ENCODE measurements at places on chromosomes 3 and 15.
A peak's percentile ranks its signal among the peaks of the same experiment; 100 is the strongest.

- peaks cover 22% of the 10 kb centered on the region for H3K27me3 ChIP-seq
- peaks cover 14% of the 10 kb centered on the region for H3K4me1 ChIP-seq
- H3K4me3 ChIP-seq = no peak overlapping the region
- no peak for DNase-seq
- no peaks in the 10 kb centered on the region for H3K36me3 ChIP-seq
- H3K27ac ChIP-seq = peak overlapping the region; percentile 7
These were observed 115.2 kb downstream of the PEX5L start for GRCh38 chr3:179921500-179921899.

GRCh38 chr15:66950114-66950513 lies 115.3 kb upstream of the SMAD3 start:
- DNase-seq = no peak
- H3K27ac ChIP-seq = no peak overlapping the region
- no peaks in the 10 kb centered on the region for H3K36me3 ChIP-seq
- no peak overlapping the region for H3K4me3 ChIP-seq
- peaks cover 25% of the 10 kb centered on the region for H3K27me3 ChIP-seq

DNA sequence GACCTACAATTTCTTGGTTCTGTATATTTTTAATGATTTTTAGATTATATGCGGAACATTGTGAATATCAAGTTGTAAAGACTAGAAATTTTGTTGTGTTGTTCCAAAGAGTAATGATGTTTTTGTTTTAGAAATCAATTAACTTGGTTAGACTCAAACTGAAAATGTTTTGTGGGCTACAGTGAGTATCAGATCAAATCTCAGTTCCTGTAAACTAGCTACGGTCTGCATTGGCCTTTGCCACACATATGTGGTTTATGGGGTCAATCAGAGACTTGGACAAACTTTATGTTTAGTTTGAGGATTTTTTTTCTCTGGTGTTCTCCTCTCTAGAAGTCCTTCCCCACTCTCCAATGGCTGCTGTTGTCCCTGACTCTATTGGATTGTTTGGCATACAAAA lies 308.0 kb upstream of the THRB start:
- H3K36me3 ChIP-seq = no peaks in the 10 kb centered on the region
- no peaks in the 10 kb centered on the region for H3K4me1 ChIP-seq
- DNase-seq = no peak
- H3K27me3 ChIP-seq = no peaks in the 10 kb centered on the region
- H3K27ac ChIP-seq = no peak overlapping the region

GRCh38 chr3:123521179-123521969 lies 63.5 kb downstream of the HACD2 start:
- DNase-seq = no peak
- H3K4me1 ChIP-seq = peaks cover 36% of the 10 kb centered on the region
- H3K36me3 ChIP-seq = peaks cover 9% of the 10 kb centered on the region
- H3K4me3 ChIP-seq = no peak overlapping the region

GRCh38 chr15:91055548-91056331 lies 33.3 kb upstream of the VPS33B start:
- no peaks in the 10 kb centered on the region for H3K36me3 ChIP-seq
- H3K27ac ChIP-seq = no peak overlapping the region
- no peak overlapping the region for H3K4me3 ChIP-seq
- peak; percentile 48 for DNase-seq

GRCh38 chr15:79572691-79573404 lies 140.7 kb downstream of the MINAR1 start:
- no peak overlapping the region for H3K27ac ChIP-seq
- H3K4me3 ChIP-seq = no peak overlapping the region
- no peak for DNase-seq
- H3K4me1 ChIP-seq = no peaks in the 10 kb centered on the region
- no peaks in the 10 kb centered on the region for H3K36me3 ChIP-seq

GRCh38 chr3:102511639-102512038 lies 76.8 kb downstream of the ZPLD1 start:
- H3K4me3 ChIP-seq = no peak overlapping the region
- no peaks in the 10 kb centered on the region for H3K4me1 ChIP-seq
- H3K36me3 ChIP-seq = no peaks in the 10 kb centered on the region
- no peak for DNase-seq
- no peak overlapping the region for H3K27ac ChIP-seq

DNA sequence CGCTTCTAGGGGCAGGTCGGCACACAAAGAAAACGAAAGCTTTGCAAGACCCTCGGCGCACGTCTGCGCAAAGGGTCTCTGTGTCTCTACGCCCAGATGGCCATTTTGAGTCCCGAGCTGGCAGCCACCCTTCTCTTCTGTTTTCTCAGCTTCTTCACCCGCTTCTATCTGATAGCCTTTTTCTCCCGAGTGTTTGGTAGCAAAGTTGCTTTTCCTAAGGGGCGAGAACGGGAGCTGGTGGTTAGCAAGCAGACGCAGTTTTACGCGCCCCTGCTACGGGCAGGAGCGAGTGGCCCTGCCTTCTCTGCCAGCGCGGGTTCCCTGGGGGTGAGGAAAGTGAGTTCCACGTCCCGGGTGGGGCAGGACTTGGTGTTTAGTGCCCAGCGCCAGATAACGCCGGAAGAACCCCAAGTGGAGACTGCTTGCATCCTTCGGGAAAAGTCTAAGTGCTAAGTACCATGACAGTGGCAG lies 2.9 kb upstream of the MKRN2 start:
- H3K4me1 ChIP-seq = peaks cover 30% of the 10 kb centered on the region
- peak overlapping the region; percentile 82 for H3K4me3 ChIP-seq

DNA sequence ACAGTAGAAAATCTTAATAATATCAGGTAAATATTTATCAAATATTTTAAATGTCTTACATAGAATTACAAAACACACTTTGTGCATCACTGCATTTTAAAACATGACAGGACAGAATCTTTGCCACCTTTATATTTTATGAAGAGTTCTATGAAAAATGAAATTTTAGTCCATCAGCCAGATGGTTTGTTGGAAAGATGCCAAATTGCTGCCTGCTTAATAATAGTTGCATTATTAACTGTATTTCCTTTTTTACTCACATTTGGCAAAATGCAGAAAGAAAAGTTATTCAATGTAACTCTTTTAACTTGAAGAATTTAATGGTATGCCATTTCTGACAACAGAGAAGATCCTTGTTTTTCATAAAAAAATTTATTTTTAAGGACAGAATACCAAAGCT lies 1271.6 kb downstream of the NSUN3 start:
- H3K27me3 ChIP-seq = no peaks in the 10 kb centered on the region
- H3K36me3 ChIP-seq = no peaks in the 10 kb centered on the region
- H3K4me3 ChIP-seq = no peak overlapping the region
- no peak overlapping the region for H3K27ac ChIP-seq
- H3K4me1 ChIP-seq = no peaks in the 10 kb centered on the region

DNA sequence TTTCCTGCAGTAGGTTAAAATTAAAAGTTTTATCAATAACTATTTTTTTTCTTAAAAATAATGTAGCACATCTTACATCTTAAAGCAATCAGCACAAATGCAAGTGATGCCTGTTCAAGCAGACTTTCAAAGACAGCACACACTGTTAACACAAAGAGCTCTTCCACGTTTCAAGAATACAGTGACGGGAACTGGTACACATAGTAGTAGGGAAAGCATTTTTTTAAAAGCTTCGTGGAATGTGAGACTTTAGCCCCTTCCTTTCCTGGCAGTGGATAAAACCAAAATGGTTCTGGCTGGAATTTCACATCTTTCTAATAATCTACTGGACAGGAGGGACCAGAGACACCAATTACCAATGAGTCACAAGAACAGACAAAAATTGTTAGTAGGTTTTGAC lies 33.5 kb upstream of the SLC2A2 start:
- no peaks in the 10 kb centered on the region for H3K27me3 ChIP-seq
- no peak for DNase-seq
- peaks cover 12% of the 10 kb centered on the region for H3K36me3 ChIP-seq

GRCh38 chr15:82103468-82103867 lies 57.6 kb upstream of the MEX3B start:
- no peaks in the 10 kb centered on the region for H3K4me1 ChIP-seq
- H3K36me3 ChIP-seq = no peaks in the 10 kb centered on the region
- no peak for DNase-seq

- H3K36me3 ChIP-seq = no peaks in the 10 kb centered on the region
- no peak overlapping the region for H3K4me3 ChIP-seq
- no peaks in the 10 kb centered on the region for H3K4me1 ChIP-seq
These were observed 209.1 kb downstream of the UNC13C start for GRCh38 chr15:54187325-54187724.

DNA sequence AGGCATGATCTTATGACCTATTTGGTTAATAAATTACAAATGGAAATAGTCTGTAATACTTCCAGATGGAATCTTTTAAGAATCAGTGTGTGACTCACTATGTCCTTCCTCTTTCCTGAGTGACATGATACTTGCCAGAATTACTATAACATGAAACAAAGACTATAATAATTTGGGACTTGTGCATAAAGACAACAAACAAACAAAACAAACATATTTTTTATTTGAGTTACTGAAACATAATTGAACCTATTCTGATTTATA lies 1268.1 kb downstream of the OTOL1 start:
- no peak overlapping the region for H3K4me3 ChIP-seq
- H3K4me1 ChIP-seq = no peaks in the 10 kb centered on the region
- H3K27me3 ChIP-seq = no peaks in the 10 kb centered on the region
- no peaks in the 10 kb centered on the region for H3K36me3 ChIP-seq
- no peak overlapping the region for H3K27ac ChIP-seq
- no peak for DNase-seq

GRCh38 chr3:26591926-26592325 lies 30.6 kb upstream of the LRRC3B start:
- no peaks in the 10 kb centered on the region for H3K4me1 ChIP-seq
- no peaks in the 10 kb centered on the region for H3K36me3 ChIP-seq
- no peaks in the 10 kb centered on the region for H3K27me3 ChIP-seq
- DNase-seq = no peak
- no peak overlapping the region for H3K27ac ChIP-seq

GRCh38 chr3:31352331-31352730 lies 180.4 kb upstream of the STT3B start:
- peaks cover under 1% of the 10 kb centered on the region for H3K4me1 ChIP-seq
- H3K4me3 ChIP-seq = no peak overlapping the region
- no peak for DNase-seq

- no peaks in the 10 kb centered on the region for H3K4me1 ChIP-seq
- H3K27me3 ChIP-seq = no peaks in the 10 kb centered on the region
- H3K27ac ChIP-seq = no peak overlapping the region
- DNase-seq = no peak
- no peaks in the 10 kb centered on the region for H3K36me3 ChIP-seq
- no peak overlapping the region for H3K4me3 ChIP-seq
These were observed 241.8 kb upstream of the LRTM1 start for GRCh38 chr3:55169608-55170072.

DNA sequence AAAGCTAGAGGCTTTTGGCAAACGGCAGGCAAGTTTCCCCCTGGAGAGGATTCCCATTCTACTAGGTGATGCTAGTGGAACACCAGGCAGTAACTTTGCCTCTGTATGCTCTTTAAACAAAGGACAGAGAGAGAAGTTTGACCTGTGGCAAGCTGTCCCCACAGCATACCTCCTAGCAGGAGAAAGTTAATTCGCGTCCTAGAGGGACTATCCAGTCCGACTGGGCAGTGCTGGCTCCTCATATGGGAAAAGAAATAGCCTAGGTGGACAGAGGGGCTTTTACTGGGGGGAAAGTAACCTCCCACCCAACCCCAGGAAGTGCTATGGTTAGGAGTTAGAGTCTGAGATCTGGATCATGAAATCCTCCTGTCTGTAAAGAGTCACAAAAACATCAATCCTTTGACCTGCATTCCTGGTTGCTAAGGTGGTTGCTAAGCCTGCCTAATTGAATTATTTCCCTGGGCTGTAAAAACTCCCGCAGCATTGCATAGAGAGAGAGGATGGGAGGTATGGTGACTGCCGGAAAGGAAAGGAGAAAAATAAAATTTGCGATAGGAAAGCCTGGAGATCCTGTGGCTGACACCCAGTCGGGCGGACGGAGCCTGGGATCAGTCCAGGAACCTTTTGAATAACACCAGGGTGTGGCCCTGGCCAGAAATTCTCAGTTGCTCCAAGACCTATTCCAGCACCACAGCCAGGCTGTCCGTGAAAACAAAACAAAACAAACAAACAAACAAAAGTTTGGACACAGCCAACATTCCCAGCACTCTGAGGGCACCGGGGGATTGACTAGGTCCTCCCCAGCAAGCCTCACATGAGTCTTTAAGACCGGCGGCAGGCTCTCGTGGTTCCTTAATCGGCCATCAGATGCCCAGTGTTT lies 67.7 kb upstream of the ATP11B start:
- peaks cover 5% of the 10 kb centered on the region for H3K27me3 ChIP-seq
- DNase-seq = no peak
- no peak overlapping the region for H3K4me3 ChIP-seq

- no peak overlapping the region for H3K27ac ChIP-seq
- peaks cover 24% of the 10 kb centered on the region for H3K4me1 ChIP-seq
- no peak for DNase-seq
These were observed 41.0 kb downstream of the RNF111 start for GRCh38 chr15:59028387-59028955.

DNA sequence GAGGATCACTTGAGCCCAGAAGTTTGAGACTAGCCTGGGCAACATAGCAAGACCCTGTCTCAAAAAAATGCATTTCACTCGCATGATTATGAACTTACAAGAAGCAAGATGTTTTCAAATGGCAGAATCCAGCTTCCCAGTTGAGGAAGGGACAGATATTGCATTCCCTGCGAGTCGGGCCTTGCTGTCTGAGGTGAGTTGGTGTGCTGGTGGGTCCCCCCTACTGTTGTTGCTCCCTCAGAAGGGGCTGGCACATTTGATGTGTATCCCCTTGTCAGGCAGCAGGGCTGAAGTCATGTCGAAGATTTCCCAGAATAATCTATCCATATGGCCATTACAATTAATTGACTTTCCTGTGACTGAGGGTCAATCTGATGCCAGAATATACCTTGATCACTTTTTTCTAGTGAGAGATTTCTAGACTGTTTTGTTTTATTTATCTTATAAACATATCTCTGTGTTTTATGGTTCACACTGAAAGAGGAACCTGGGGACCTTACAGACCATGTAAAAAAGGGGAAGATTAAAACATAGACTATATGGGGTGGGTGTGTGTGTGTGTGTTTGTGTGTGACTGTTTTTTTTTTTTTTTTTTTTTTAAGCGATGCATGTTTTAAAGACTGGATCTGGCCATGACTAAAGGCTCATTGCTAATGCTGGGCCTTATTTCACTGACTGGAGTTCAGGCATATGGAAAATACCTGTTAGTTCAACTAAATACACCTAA lies 112.1 kb upstream of the MRPS22 start:
- H3K4me1 ChIP-seq = no peaks in the 10 kb centered on the region
- no peak overlapping the region for H3K27ac ChIP-seq
- H3K27me3 ChIP-seq = peaks cover 5% of the 10 kb centered on the region
- DNase-seq = no peak

DNA sequence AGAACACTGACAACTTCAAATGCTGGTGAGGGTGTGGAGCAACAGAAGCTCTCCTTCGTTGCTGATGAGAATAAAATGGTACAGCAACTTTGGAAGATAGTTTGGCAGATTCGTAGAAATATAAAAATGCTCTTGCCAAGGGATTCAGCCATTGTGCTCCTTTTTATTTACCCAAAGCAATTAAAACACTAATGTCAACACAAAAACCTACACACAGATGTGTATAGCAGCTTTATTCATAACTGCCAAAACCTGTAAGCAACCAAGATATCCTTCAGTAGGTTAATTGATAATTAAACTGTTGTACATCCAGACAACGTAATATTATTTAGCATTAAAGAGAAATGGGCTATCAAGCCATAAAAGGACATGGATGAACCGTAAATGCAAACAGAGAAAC lies 37.8 kb upstream of the LSAMP start:
- DNase-seq = no peak
- H3K4me3 ChIP-seq = no peak overlapping the region
- no peaks in the 10 kb centered on the region for H3K36me3 ChIP-seq
- no peak overlapping the region for H3K27ac ChIP-seq
- no peaks in the 10 kb centered on the region for H3K27me3 ChIP-seq

All from activated CD8-positive, alpha-beta memory T cell treated with anti-CD3 and anti-CD28 coated beads, Interleukin-2, amount 10 ng/mL, durations not matched to agents 7 days and 5 days (primary cell).